ENCODE measurements at places on chromosomes 6 and 20.

- no peak for DNase-seq
Observed at GRCh38 chr20:23596579-23597250, 9.0 kb downstream of the CST9 start.

GRCh38 chr6:34523441-34524206 is 32.5 kb downstream of the SPDEF start:
- no peak for DNase-seq

DNA sequence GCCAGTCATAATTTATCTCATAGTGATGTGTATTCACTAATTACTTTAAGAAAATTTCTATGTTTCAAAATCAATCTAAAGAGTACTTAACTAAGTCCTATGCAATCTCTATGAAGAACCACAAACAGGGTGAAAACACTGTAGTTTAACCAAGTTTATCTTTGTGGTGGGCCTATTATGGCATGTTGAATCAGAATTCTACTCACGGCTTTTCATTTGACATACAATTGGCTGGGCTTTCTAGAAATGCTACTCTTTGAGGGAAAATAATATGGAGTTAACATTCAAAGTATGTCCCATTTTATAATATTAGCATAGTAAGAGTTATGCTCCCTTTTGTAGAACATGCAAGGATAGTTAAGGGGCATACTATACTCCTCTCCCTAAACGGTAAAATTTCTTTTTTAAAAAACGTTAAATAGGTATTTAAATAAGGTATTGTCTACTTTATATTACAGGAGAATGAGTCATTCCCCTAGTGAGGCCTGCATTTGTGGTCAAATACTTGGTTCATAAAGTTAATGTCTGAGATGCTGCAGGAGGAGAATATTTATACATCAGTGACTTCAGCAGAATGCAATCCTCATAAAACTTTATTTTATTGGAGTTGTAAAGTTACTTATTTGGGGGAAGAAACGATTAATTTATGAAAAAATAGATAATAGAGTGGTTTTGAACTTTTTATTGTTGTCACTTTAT is 1.8 kb downstream of the MOXD1 start:
- DNase-seq: no peak

GRCh38 chr20:32089637-32090362 is 19.7 kb upstream of the TM9SF4 start:
- no peak for DNase-seq
